GM12865 (cell line): ENCODE measurements at places on chromosomes 1 and 21.

DNA sequence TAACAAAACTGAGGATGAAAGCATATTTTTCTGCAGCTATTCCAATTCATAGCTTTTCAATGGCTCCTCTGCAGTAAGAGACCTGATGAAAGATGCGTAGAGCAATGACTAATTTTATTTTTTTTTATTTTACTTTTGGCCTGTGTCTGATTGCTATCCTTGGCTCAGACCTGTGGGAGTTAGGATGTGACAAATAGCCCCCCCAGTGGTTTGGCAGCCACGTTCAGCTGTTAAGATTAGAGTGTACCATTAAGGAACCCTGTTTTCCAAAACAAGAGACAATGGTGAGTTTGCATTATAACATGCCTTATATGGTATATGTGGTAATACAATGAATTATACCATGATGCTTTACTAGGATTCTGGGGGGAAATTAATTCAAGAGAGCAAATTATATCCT, 264.7 kb downstream of the CACNA1E start:
- no peak for DNase-seq

DNA sequence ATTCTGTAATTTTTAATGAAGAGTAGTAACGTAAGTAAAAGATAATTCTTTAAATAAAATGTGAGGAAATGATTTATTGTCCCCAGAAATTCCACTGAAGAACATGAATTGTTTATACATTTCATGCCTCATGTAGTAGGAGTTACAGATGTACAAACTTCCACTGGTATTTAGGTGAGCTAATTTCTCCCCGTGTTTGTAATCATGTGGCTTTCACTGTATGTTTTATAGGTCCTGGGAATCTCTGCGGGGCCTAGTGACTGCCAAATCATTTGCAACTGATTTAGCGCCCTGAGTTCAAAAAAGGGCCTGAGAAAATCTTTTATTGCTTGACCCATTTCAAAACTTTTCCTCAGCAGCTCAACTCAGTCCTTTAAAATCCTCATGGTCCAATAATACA, 30.5 kb upstream of the FASLG start:
- DNase-seq = no peak

GRCh38 chr1:174989536-174990220, 10.1 kb upstream of the CACYBP start:
- no peak for DNase-seq

- DNase-seq = no peak
These were observed 51.1 kb upstream of the NTPCR start for GRCh38 chr1:232899268-232899667.

DNA sequence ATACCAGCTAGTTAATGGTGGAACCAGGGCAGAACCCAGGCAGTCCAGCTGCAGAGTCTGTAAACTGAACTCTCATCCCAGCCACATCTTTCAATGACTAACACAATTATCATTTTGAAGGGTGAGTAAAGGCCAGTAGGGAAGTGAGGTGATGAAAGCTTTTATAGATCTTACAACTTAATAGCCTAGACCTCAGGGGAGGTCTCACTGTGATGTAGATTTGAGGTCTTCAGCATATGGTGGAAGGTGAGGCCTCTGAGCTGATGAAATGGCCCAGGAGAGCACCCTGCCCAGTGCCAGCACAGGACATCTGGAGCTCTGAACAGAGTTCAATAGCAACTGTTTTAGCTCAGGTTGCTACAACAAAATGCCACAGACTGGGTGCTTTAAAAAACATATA, 44.8 kb upstream of the POU2F1 start:
- no peak for DNase-seq

- DNase-seq = peak; percentile 74
These were observed 30.5 kb downstream of the TNFSF18 start for GRCh38 chr1:173020138-173020750.

DNA sequence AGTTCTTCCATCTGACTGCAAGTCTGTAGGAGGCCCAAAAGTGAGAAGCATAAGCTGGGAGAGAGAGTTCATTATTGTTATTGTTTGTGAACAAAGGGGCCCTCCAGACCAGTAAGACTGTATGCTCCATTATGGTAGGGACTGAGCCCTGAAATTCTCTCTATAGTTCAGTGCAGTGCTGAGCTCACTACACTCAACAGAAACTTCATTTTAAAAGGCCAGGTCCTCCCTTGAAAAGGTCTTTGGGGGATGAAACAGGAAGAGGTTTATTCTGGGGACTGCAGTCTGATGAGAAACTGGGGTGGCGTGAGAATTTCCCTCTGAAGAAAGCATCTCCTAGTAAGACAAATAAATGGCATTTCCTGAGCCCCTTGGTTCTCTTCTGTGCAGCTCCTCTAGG, 5.5 kb upstream of the GATAD2B start:
- DNase-seq = peak; percentile 64

DNA sequence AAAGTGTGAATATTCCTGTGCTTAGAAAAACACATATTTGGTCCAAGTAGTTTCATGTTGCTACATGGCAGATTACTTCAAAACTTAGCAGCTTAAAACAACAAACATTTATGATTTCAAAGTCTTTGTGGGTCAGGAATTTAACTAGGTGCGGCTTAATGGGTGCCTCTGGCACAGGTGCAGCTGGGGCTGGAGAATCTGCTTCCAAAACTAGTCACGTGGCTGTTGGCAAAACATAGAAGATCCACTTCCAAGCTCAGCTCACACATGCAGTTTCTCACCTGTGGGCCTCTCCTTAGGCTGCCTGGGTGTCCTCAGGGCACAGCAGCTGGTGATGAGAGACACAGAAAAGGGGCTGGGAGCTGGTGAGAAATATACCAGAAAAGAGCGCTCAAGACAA, 263.4 kb downstream of the TTLL7 start:
- no peak for DNase-seq

GRCh38 chr1:233394860-233395717, 67.6 kb downstream of the MAP3K21 start:
- peak; percentile 66 for DNase-seq

DNA sequence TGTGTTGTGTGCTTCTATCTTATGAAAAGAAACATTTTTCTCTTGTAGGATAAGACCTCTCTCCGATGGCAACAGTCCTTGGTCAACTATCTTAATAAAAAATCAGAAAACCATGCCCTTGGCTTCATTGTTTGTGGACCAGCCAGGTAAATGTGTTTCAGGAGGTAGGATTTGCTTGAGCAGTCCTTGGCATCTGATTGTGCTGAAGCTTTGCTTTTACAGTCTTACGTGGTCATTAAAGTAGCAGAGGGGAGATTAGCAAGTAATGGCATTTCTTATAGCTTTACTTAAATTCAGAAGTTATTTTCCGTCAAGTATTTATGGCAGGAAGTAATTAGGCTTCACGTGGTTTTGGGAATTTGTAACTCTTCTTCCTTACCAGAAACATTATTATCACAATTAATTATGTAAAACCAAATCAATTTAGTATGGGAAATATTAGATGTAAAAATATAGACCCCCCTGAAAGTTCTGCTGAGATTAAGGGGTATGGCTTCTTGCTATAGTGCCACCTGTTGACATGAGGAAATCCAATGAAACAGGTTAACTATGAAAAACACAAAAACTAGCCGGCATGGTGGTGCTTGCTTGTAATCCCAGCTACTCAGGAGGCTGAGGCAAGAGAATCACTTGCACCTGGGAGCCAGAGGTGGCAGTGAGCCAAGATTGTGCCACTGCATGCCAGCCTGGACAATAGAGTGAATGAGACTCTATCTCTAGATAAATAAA, 49.0 kb downstream of the MAP3K21 start:
- no peak for DNase-seq

GRCh38 chr1:228401782-228402640, 4.6 kb downstream of the TRIM11 start:
- no peak for DNase-seq

- peak; percentile 42 for DNase-seq
These were observed 2.8 kb downstream of the PPIH start for GRCh38 chr1:42660907-42661500.

GRCh38 chr1:105874621-105875020, 1181.9 kb upstream of the PRMT6 start:
- no peak for DNase-seq

DNA sequence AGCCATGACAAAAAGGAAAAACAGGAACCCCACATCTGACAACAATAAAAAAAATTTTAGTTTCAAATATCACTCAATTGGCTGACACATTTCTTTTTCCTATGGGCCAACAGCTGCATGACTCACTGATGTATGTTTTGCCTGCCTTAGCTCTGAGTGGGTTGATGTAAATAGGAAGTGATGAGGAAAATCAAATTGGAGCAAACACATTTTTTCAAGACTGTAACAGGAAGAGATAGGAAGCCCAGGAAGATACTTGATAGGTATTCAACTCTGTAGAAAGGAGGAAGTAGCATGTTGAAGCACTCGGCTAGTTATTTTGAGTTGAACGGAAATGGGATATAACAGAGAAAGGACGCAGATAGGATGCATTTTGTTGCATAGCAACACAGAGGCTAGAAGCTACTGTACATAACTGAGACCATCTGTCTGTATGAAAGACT, 168.0 kb upstream of the NR5A2 start:
- no peak for DNase-seq

GRCh38 chr1:32998064-32998463, 33.5 kb upstream of the RNF19B start:
- no peak for DNase-seq

DNA sequence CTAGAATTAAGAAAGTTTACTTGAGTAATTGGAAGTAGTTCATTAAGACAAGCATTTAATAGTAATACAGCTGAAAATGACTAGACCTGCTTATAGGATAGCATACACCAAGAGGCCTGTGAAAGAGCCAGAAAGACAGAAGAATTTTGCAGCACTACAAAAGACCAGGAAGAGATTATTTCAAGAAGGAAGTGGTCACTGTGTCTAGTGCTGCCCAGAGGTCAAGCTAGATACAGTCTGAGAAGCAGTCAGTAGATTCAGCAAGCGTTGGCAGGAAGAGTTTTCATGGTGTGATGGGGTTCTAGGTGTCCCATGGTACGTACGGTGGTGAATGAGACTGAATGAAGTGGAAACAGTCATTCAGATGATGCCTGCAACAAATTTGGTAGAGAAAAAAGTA, 31.5 kb downstream of the RGS8 start:
- no peak for DNase-seq

- DNase-seq = no peak
These were observed 3.9 kb upstream of the NRAS start for GRCh38 chr1:114720492-114720891.

DNA sequence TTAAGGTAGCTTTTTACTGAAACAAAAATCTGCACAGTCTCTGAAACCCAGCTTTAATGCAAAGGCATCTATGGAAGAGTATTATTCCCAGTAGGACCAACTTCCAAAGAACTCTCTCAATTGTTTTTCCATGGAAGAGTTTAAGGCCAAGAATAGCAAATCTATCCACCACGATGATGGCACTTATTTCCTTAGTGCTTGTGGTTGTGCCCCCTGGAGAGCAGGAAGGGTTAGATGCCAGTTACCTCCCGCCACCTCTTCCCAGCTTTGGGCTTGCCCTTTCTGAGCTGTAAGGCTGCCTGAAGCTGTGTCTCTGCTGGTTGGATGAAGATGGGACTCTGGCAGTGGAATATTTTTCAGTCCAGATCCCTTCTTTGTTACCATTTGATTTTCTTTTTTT, 4.8 kb upstream of the ATP1A1 start:
- DNase-seq = no peak

DNA sequence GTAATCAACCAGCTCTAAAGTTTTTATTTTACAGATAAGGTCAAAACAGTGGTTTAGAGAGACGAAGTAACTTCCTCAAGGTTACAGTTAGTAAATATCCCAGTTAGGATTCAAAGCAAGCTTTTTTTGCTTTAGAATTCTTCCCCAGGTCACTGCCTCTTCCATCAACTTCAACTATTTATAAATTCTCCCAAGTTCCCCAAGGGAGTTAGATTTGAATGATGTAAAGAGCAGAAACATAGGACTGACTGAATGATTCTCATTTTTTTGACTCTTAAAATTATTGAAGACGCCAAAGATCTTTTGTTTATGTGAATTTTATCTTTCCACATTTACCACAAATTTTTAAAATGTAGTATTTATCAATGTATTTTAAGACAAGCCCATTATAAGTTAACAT, 4.1 kb downstream of the POGZ start:
- no peak for DNase-seq

GRCh38 chr1:219050086-219050821, 123.4 kb upstream of the LYPLAL1 start:
- no peak for DNase-seq

GRCh38 chr1:11340233-11340632, 67.2 kb downstream of the UBIAD1 start:
- DNase-seq = no peak

DNA sequence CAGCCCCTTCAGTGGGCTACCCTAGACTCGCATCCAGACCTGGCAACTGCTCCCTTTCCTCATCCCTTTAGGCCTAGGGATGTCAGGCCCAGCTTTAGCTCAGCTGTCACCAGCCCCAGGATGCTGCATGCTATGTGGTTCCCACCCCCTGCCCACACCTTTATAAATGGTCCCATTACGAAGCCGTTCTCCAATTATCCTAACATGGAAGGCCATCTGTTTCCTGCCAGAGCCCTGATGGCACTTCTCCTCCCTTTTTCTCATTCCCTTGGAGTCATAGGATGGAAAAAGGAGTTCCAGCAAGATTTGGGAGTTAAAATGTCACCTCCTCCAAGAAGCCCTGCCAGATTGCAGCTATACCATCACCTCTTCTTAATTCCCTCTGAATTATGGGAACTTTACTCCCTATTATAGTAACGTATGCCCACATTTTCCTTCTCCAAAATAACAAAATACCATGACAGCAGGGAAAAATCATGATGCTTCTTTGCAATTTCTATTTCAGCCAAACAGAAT, 205.0 kb upstream of the GRIK3 start:
- no peak for DNase-seq

DNA sequence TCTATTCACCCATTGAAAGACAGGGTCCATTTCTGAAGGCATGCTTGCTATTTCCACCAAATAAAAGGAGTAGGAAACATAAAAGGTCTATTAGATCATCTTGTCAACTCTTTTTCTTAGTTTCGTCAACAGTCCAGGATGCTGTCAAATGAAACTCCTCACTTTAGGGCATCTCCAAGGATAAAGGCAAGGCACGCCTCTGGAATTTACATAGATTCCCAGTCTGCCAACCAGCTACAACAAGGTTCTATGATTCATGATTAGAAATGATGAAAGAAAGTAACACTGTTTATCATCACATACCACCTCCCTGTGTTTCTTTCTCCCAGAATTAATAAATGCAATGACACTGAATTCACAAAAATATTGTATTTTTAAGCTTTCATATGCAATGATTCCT, 636.3 kb downstream of the LTN1 start:
- no peak for DNase-seq

GRCh38 chr1:77047978-77048614, 171.1 kb downstream of the PIGK start:
- no peak for DNase-seq

DNA sequence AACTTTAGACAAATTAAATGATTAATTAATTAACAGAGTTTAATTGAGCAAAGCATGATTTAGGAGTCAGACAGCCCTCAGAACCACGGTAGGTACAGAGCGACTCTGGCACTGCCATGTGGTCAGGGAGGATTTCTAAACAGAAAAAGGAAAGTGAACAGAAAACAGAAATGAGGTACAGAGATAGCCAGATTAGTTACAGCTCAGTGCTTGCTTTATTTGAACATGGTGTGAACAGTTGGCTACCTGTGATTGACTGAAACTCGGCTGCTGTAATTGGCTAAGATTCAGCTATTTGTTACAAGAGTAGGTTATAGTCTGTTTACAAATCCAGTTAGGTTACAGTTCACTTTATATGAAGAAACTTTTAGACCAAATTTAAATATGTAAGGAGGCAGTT, 163.0 kb upstream of the TNR start:
- no peak for DNase-seq
